ENCODE measurements at places on chromosomes 5 and 9. TPM values are rescaled to one million over a fixed set of nuclear protein-coding genes. Genes with fewer than 3 reads are reported as not detected.
A peak's percentile ranks its signal among the peaks of the same experiment; 100 is the strongest.

- DNase-seq: no peak
- H3K4me1 ChIP-seq: peaks cover 28% of the 10 kb centered on the region
- H3K27ac ChIP-seq: peak within 1 kb of the TSS; percentile 93
- no peaks in the 10 kb centered on the region for H3K36me3 ChIP-seq
- H3K4me3 ChIP-seq: peak within 1 kb of the TSS; percentile 99
Measured at GRCh38 chr5:154755361-154756008, at the start of gene LARP1. LARP1 (plus strand) TSS chr5:154755377; CDS start chr5:154755758, 381 bp downstream.

DNA sequence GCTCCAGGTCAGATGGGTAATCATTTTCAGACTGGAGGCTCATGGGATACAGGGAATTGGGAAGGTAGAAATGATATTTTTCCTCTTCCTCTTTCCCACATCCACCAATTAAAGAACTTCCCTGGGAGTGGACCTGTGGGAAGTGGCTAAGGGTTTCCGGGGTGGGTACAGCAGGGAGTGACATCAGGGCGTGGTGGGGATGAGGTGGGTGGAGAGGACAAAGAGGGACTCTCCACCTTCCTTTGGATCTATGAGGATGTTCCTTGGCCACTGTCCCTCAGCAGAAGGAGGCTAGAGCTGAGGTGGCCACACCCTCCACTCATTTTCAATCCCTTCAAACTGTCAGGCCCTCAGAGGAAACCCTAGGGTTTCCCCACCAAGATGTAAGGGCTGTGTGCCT lies 54.7 kb downstream of the IRF1 start:
- H3K4me3 ChIP-seq: no peak overlapping the region
- H3K4me1 ChIP-seq: peaks cover 89% of the 10 kb centered on the region
- H3K36me3 ChIP-seq: peaks cover 16% of the 10 kb centered on the region

GRCh38 chr5:161230221-161230620 lies 316.3 kb downstream of the GABRB2 start:
- no peaks in the 10 kb centered on the region for H3K36me3 ChIP-seq
- no peak overlapping the region for H3K27ac ChIP-seq
- DNase-seq: no peak
- H3K27me3 ChIP-seq: no peaks in the 10 kb centered on the region

MARCOL gene
- total RNA-seq: not detected

DNA sequence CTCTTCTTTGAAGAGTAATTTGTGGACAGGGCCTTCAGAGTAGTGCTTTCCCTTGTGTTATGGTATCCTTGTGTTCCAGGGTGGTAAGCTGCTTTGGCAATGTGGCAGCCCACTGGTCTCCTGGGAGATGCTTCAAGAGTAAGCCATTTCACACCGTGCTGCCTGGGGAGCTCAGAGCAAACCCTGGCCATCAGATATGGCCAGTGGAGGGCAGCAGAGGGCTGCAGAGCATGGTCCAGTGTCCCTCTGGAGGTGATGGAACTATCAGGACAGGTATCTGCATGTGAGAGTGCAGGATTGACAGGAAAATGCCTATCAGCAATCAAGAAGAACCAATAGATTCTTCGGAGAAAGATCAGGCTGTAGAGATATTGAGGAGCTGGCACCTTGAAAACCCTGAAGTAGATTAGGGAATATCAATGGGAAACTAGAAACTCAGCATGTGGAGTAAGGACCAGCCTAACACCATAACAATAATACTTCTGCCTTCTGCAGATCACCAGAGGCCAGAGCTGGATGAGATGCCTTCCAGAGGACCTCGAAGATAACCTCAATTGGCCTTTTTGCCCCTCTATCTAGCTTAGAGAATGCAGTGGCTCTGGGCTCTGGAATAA lies 90.8 kb downstream of the PLPPR1 start:
- no peaks in the 10 kb centered on the region for H3K27me3 ChIP-seq
- no peak overlapping the region for H3K4me3 ChIP-seq
- no peaks in the 10 kb centered on the region for H3K4me1 ChIP-seq
- DNase-seq: no peak
- H3K36me3 ChIP-seq: peaks cover 4% of the 10 kb centered on the region

ADAMTSL1 gene
- total RNA-seq: not detected

DNA sequence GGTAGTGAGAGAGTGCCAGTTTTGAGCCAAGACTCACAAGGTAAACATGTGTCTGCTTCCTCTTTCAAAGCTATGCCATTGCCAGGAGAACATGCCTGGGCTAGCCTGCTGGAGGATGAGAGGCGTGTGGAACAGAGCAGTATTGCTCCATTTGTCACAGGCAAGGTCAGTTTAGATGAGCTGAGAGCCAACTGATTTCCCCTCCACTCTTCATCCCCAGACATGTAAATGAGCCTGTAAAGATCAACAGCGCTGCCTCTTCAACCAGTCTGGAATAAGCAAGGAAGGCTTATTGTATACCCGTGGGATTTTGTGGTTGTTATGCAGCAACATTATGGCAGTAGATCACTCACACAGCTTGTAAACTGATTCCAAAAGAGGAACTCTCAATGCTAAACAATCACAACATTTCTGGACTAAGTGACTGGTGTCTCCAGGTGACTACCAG lies 8.2 kb upstream of the GDNF start:
- peaks cover 19% of the 10 kb centered on the region for H3K27me3 ChIP-seq
- no peaks in the 10 kb centered on the region for H3K4me1 ChIP-seq
- no peak overlapping the region for H3K4me3 ChIP-seq
- DNase-seq: no peak
- H3K27ac ChIP-seq: no peak overlapping the region
- no peaks in the 10 kb centered on the region for H3K36me3 ChIP-seq

GLIPR2 gene
- 7.0 TPM for total RNA-seq

DNA sequence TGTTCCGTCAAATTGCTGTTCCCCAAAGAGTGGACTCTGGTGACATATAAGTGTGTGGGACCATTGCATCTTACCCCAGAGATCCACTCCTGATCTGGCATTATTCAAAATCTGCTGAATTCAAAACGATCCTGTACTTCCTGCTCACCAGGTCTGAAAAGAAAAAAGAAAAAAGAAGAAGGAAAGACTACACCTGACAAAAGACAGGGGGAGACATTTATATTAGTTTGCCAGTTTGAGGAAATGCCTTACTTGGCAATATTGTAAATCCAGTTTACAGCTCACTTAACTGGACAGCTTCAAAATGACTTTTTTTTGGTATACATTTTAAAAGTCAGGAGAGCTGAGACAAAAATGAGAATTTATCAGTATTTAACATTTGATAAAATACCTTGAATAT lies 15.0 kb upstream of the GRHPR start:
- H3K4me1 ChIP-seq: peaks cover 4% of the 10 kb centered on the region
- H3K36me3 ChIP-seq: no peaks in the 10 kb centered on the region

GRCh38 chr5:171390883-171391677 lies 3.4 kb downstream of the NPM1 start:
- no peaks in the 10 kb centered on the region for H3K27me3 ChIP-seq
- H3K4me3 ChIP-seq: peak overlapping the region; percentile 69
- peaks cover 67% of the 10 kb centered on the region for H3K4me1 ChIP-seq
- DNase-seq: no peak

DNA sequence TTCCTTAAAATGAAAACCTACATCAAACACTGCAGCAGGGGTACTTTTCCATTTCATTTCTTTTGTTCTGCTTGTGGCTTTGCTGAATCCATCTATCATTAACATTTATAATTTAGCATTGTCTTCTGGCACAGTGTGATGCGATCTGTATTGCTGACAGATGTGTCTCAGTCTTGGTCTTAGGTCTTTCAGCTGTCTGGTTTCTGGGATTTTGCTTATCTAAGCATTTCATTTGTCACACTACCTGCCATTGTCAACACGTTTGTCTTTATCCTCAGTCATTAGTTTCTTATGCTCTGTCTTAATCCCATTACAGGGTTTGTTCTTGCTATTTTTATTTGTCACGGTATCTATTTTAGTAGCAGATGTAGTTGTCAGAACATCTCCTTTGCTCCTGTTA lies 303.1 kb downstream of the IZUMO3 start:
- H3K27ac ChIP-seq: no peak overlapping the region
- H3K4me1 ChIP-seq: no peaks in the 10 kb centered on the region
- no peak for DNase-seq
- H3K27me3 ChIP-seq: no peaks in the 10 kb centered on the region
- H3K36me3 ChIP-seq: no peaks in the 10 kb centered on the region
- H3K4me3 ChIP-seq: no peak overlapping the region

DNA sequence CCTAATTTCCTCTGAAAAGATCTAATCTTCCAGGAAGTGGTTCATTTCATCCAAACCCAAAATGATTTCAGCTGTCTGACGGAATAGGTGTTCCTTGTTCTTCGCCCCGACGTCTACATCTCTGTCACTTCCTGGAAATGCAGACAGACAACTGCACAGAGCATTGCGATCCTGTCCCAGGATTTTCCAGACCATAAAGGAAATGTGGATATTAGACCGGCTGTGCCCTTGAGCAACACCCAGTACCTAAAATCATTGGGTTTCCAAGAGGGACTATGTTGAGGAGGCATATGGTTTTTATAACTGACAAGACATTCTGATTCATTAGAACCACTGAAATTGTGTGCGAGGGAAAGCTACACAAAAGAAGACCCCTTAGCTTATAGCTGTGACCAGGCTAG lies 74.2 kb downstream of the MSX2 start:
- no peak overlapping the region for H3K27ac ChIP-seq
- H3K4me3 ChIP-seq: no peak overlapping the region

CER1 gene
- total RNA-seq: not detected

- no peaks in the 10 kb centered on the region for H3K27me3 ChIP-seq
- no peak overlapping the region for H3K27ac ChIP-seq
- no peaks in the 10 kb centered on the region for H3K36me3 ChIP-seq
- no peak for DNase-seq
Measured at GRCh38 chr9:9231946-9232345, 1380.9 kb downstream of the PTPRD start.

DNA sequence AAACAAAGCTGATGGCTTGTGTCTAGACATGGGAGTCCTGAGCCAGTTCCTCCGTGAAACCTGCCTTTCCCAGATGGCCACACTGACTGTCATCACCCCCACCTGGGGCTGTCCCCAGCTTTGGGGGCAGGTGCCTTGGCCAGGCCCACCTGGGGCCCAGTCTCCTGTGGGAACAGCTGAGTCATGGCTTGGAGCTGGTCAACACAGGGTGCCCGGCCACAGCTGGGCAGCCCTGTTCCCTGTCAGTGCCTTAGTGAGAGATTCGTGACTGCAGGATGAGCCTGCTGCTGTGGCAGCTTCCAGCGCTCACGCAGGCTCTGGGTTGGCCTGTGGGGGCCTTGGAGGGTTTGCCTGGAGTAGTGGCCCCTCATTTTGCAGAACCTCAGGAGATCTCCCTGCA lies 56.5 kb downstream of the COL5A1 start:
- H3K36me3 ChIP-seq: no peaks in the 10 kb centered on the region
- H3K27ac ChIP-seq: no peak overlapping the region
- no peak overlapping the region for H3K4me3 ChIP-seq
- no peaks in the 10 kb centered on the region for H3K27me3 ChIP-seq

Data from naive thymus-derived CD8-positive, alpha-beta T cell (primary cell).